T-helper 2 cell treated with Interferon-gamma antibody and Interleukin-4, amounts not matched to agents 5 μg/mL and 100 μg/mL, for 36 hours (primary cell): ENCODE measurements at places on chromosomes 4 and X.
A peak's percentile ranks its signal among the peaks of the same experiment; 100 is the strongest.

DNA sequence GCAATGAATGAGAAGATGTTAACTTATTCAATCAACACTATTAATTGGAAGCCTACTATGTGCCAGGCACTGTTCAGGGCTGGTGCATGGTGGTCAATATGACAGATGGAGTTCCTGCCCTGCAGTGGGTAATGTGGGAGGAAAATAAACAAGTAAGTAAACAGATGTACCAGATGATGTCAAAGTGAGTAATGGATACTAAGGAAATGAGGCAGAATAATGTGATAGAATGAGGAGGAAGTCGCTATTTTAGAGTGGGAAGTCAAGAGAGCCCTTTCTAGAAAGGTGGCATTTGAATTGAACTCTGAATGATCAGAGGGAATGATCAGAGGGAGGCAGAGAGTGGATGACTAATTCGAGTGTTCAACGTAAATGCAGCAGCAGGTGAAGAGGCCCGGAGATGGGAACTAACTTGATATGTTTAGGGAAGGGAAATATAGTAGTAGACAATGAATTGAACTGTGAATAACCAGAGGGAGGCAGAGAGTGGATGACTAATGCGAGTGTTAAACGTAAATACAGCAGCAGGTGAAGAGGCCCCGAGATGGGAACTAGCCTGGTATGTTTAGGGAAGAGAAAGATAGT is 48.3 kb downstream of the HMGB3 start:
- no peak for DNase-seq

DNA sequence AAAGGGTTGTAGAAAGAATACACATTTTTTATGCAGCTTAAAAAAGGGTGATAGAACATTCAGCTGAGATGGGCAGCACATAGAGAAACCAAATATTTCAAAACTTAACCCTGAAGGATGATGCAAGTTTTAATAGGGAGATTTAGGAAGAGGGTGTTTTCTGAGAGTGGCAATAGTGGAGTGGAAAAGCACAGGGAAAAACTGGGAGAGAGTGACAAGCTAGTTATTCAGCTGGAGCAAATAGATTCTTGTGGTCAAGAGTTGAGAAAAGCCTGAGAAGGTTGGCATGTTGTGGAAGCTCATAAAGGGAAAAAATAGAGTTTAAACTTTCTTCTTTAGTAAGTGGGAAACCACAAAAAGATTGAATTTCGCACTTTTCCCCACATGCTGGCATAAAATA is 359.6 kb upstream of the PITX2 start:
- DNase-seq = no peak

DNA sequence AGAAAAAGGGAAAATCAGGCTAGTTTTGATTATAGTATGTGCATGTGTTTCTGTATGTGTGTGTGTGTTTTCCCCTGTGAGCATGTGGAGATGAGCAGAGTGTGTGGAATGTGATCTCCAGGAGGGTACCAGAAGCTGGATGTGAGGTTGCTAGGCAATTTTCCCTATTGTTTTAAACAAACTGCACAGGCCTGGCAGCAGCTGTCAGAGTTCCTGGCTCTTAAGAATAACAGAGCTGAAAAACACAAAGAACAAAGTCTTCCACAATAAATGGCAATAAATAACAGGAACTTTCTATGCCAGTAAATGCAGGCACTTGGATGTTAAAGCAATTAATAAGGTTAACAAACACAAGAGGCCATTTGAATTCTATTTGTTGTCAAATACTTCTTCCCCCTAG is 344.6 kb upstream of the CTSO start:
- DNase-seq = no peak

GRCh38 chr4:43189741-43190140 is 297.2 kb downstream of the GRXCR1 start:
- no peak for DNase-seq

DNA sequence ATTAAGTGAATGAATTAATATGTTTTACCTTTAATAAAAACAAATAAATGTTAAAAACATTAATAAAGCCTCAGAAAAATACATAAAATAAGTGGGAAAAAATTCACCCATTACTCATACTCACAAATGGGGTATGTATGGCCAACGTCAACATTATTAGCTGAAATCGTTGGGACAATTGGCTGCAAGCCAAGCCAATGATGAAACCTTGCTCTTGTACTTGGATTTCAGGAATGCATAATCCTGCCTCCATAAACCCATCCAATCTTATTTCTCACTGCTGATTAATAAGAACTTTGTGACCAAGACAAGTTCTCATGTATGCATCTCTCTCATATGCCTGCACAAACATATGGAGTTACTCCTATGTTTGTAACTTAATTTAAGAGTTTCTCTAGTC is 35.3 kb upstream of the ADAMTS3 start:
- DNase-seq = no peak

DNA sequence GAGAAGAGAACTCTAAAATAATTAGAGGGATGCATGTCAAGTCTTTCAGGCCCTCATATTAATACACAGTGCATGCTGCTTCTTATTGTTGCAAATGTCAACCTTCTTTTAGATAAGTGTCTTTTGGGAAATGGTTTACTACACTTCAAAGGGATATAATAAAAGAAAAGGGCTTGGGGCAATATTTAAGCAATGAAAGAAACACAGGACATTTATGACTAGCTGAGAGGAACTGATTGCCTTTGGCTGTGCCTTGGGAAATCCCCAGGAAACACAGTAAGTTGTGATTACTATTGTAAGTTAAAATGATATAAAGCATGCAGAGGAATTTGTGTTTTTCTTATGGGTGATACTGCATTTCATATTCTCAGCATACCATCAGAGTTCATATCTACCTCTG is 1036.2 kb upstream of the GRID2 start:
- no peak for DNase-seq

DNA sequence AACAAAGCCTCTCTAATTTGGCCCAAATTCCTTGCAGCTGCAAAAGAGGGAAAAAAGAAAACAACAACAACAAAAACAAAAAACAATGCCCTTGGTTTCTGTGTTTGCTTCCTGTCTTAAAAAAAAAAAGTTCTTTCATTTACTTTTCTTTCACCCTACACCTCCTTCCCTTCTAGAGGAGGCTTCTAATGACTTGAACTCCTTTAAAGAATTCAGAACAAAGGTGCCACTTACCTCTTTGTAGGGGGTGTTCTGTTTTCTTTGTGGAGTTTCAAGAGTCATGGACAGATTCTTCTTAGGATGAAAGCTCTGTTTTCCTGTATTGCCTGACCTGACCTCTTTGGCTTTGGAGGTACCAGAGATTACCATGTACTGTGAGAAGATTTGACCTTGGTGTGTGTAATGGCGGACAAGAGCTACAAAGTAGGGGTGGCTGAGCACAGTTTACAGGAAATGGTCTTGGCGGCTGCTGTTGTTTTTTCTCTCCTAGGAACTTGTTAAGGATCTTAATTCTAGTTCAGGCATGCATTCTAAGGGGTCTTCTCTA is 72.4 kb upstream of the S100G start:
- no peak for DNase-seq

GRCh38 chrX:9573282-9574106 is 108.6 kb downstream of the TBL1X start:
- no peak for DNase-seq

GRCh38 chrX:52574416-52575275 is 57.8 kb upstream of the XAGE1B start:
- DNase-seq = no peak

DNA sequence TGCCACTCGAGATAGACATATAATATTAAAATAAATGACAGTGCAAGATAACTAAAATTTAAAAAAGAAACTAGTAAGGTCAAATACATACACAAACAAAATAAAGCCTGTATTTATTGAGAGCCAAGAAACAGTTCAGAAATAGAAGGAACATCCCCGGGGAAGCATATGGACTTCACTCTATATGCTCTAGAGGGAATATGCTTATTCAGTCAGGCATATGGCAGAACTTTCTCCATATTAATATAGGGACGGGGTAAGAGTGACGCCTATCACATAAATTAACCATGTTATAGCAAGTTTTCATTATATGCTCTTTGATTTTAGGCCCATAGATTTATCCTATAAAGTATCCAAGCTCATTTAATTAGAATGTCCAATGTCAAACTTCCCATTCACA is 56.7 kb upstream of the EFHC2 start:
- DNase-seq = no peak

GRCh38 chr4:165288639-165289422 is 38.6 kb upstream of the MSMO1 start:
- no peak for DNase-seq

DNA sequence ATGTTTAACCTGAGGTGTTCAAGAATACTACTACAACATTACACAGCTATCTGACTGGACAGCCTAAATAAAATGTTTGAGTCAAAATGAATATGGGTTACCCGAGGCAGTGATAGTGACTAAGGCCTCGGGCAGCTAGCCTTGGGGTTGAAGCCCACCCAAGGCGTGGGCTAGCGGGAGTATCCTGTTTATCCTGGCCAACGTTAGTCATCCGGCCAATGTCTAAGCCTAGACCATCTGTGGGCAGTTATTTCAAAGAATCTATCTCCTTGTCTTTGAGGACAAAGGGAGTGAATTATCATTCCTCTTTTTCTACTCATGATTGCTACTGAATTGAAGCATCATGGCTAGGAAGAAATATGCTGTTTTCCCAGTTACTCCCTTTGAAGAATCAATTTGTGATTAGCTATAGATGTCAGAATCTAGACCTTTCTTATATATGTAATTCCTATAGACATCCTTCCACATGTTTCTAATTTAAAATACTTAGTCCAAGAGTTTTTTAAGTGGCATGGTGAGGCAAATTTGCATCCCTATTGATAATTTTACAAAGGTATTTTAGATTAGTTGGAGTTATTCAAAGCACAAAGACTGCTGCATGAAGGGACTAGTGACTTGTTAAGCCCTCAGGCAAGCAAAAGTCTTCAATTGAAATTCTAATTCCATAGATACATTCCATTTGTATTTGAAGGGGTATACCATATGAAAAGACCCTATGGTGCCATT is 6.0 kb upstream of the PDGFC start:
- no peak for DNase-seq

GRCh38 chrX:155005190-155005589 is 17.3 kb downstream of the F8 start:
- no peak for DNase-seq

DNA sequence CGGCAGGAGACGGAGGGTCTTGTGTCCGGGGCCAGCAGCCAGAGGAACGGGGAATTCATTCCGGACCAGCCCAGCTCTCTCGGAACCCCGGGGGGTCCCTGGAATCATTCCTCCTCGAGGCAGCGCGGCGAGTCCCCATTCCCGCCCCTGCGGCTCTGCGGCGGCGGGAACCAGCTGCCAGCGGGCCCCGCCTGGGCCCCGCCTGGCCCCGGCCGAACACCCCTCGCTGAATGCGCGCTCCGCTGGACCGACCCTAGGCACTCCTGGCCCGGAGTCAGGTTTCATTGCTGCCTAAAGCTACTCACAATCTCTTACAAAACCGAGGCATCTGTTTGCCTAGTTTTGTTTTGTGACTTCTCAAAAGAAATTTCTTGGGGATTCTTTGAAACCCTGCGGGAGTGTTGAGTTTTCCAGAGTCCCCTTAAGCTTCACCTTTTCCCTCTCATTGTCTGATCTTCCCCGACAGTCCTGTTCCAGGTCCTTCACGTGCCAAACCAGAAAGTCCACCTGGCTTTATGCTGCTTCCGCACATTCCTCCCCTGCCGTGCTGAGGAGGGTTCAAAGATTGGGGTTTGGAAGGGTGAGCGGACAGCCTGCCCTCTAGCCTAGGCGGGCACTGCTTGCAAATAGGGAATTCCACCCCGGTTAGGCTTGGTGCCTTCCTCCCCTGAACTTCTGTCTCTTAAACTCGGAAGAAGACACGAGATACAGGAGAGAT is 789 bp downstream of the ARHGAP10 start:
- peak; percentile 12 for DNase-seq

GRCh38 chr4:91116861-91117260 is 989.7 kb downstream of the CCSER1 start:
- DNase-seq = no peak

- no peak for DNase-seq
Measured at GRCh38 chrX:152202886-152203285, 64.5 kb upstream of the MAGEA10 start.

DNA sequence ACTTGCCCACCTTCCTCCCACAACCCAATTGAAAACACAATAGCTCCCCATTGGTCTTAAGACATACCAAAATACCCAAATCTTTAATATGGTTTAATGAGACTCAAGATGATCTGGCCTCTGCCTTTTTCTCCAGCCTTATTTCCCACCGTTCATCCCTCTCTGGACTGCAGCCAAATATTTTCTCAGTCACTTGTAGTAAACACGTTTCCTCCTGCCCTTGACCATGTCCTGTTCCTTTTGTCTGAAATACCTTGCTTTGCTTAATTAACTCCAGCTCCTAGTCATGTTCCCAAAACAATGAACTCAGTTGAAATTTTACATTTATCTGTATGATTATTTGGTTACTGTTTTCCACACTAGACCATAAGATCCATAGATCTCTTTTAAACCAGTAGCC is 8.4 kb upstream of the NUP54 start:
- DNase-seq = no peak

DNA sequence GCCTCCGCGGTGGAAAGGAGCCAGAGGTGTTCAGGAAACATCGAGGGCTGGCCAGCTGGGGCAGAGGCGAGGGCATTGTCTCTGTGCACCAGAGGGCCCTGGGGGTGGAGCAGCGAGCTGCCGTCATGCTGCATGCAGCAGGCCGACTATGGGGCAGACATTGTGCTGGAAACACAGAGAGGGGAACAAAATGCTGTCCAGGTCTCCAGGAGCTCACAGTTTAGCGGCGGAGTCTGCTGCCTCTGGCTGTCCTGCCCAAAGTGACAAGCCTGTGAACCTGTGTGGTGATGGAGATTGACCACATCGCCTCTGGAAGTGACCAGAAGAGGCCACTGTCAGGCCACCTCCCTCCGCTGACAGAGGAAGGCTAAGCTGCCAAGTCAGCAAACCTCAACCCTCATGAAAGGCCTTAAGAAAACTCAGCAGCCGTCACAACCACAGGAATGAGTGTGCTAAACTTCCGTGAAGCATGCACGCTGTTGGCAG is 20.1 kb upstream of the SASH3 start:
- DNase-seq = peak; percentile 59

- no peak for DNase-seq
Measured at GRCh38 chr4:22986881-22987280, 294.1 kb downstream of the GBA3 start.

- DNase-seq = no peak
Measured at GRCh38 chrX:130020661-130021324, 38.4 kb downstream of the BCORL1 start.

GRCh38 chr4:144647590-144647989 is 1.6 kb downstream of the HHIP start:
- no peak for DNase-seq

- DNase-seq = peak; percentile 19
Measured at GRCh38 chr4:3346146-3346545, 53.3 kb downstream of the RGS12 start.
